Stomach (tissue), 19 donors: ENCODE measurements at places on chromosomes 2 and 18.

DNA sequence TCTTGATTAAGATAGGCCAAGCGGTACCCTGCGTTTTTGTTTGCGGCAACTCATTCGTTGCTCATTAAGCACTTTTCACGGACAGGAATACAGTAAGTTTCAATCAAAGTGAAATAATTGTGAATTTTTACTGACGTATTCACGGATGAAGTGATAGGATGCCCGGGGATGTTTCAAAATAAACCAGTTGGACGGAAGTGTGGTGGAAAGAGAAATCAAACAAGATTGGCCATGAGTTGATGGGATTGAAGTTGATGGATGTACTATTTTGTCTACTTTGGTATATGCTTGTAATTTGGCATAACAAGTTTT is 481 bp downstream of the TMEM177 start:
- no peak for DNase-seq

DNA sequence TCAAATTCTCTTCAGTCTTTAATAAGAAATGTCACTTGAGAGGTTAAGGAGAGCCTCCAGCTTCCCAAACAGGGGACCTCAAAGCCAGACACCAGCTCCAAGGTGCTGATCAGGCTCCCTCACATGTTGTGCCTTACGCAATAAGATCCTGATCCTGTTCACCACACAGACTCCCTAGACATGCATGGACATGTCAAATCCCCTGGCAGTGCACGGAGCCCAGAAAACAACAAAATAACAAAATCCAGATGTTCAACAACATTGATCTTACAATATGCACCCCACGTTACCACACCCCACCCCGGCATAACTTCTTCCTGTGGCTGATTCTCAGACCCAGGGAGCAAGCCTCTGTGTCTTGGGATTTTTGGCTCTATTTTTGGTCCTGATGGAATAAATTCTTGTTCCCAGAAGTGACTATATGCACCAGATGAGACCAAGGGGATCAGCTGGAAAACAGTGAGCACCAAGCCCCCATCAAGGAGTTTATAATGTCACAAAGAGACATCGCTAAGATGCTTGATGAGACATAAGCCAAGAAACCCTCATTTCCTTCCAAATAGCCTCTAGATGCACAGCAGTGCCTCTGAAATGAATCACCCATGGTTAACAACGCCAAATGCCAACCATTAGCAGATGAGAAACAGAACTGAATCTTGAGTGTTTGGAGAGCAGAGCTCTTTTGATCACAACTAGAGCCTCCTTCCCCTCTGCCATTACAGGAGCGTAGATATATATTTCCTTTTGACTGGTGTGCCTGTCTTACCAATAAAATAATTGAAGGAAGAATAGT is 198.2 kb downstream of the PRKCE start:
- peak; percentile 40 for DNase-seq

DNA sequence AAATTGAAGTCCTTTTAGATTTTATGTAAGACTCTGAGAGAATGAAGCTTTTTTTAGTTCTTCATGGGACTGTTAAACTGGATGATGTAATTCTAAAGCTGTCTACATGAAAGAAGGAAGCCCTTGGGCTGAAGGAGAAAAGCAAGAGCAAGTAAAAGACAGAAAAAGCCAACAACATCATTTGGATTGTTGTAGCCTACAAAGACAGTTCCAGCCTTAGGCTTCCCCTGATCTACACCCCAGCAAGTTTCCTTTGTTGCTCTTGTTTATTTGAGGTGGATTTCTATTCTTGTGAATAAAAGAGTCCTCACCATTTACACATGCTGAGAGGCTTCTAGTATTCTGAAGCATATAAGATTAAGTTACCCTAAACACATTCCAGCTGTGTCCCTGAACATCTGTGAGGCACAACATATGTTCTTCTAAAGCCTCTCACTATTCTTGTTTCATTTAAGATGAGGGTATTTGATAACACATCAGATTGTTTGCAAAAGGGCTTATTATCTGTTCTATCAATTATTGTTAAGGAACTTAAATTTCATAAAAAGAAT is 377.8 kb downstream of the LNPK start:
- peak; percentile 6 for DNase-seq

DNA sequence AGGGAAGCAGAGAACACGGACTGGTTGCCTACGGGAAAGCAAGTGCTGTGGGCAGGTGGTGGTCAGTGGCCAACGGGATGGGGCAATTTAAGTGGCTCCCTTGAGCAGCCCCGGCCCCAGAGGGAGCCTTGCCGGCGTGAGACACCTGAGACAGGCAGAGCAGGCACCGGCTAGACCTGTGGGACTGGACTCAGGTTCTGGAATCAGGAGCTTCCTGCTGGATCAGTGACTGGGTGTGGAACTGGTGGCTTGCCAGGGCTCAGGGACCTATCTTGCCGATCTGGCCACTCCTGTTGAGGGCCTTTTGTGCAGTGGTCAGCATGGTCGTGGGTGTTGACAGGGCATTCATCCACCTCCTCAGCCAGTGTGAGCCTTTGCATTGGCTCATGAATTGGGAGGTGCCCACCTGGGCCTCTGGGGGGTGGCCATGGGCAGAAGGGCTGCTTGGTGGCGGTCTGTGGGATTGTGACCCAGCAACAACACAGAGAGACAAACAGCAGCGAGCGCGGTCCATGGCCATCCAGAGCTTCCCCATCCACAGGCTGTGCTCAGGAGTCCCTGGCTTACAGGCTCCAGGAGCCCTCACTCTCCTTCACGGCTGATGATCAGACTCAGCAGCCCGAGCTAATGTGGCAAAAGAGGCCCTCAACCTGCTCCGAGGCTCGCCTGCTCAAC is 85.4 kb upstream of the ZNF516 start:
- DNase-seq: no peak

GRCh38 chr2:127776122-127776780 is 34.7 kb downstream of the WDR33 start:
- DNase-seq: no peak
